Central memory CD8-positive, alpha-beta T cell (primary cell): ENCODE measurements at places on chromosomes 7 and 10.
A peak's percentile ranks its signal among the peaks of the same experiment; 100 is the strongest.

DNA sequence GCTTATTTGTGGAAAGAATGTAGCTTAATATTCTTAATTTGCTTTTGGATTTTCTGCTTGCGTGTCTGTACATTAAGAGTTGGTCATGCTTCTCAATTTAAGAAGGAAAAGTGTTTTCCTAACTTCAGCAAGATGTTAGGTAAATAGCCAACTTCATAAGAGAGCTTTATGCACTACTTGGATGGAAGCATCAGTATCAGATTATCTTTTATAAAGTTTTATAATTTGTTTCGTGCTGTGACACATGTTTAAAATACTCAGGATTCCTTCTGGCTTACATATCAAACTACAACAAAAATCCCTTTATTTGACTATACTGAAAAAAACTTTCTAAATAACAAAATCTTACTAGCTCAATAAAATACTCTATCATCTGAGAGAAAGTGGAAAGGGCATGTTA lies 34.8 kb upstream of the AGR2 start:
- DNase-seq: no peak
- peaks cover 22% of the 10 kb centered on the region for H3K27me3 ChIP-seq
- no peak overlapping the region for H3K27ac ChIP-seq
- H3K36me3 ChIP-seq: no peaks in the 10 kb centered on the region
- no peak overlapping the region for H3K4me3 ChIP-seq

DNA sequence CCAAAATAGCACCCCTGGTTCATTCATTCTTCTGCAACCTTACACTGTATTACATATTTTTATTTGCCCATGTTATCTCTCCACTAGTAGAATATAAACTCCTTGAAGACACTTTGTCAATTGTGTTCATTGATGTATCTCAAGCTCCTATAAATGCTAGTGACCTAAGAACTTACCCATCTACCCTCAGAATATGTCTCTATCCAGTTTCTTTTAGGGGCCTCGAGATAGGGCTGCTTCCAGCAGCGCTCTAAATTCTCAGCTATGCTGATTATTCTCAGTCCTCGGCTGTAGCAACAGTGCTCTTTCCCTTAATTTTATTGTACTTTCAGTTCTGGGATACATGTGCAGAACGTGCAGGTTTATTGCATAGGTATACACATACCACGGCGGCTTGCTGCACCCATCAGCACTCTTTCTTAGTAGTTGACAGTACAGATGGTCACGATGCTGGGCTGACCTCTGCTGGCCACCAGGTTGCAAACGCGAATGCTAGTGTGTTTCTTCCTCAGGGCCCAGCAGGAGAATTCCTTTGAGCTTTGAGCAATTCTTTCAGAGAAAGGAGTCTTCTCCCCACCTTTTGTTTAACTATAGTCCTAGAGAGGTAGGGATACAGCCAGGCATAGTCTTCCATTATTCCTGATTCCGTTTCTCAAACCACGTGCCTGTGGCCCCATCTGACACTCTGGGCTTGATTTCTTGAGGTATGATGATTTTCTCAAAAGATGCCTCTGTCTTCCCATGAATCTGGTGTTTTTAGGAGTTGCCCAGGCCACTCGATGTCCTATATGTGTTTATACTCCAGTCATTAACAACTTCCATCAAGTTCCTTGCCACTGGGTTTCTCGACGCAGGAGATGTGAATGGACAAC lies 49.1 kb upstream of the CDC14C start:
- H3K36me3 ChIP-seq: peaks cover 3% of the 10 kb centered on the region
- H3K4me3 ChIP-seq: no peak overlapping the region
- no peaks in the 10 kb centered on the region for H3K4me1 ChIP-seq
- DNase-seq: no peak
- no peak overlapping the region for H3K27ac ChIP-seq

DNA sequence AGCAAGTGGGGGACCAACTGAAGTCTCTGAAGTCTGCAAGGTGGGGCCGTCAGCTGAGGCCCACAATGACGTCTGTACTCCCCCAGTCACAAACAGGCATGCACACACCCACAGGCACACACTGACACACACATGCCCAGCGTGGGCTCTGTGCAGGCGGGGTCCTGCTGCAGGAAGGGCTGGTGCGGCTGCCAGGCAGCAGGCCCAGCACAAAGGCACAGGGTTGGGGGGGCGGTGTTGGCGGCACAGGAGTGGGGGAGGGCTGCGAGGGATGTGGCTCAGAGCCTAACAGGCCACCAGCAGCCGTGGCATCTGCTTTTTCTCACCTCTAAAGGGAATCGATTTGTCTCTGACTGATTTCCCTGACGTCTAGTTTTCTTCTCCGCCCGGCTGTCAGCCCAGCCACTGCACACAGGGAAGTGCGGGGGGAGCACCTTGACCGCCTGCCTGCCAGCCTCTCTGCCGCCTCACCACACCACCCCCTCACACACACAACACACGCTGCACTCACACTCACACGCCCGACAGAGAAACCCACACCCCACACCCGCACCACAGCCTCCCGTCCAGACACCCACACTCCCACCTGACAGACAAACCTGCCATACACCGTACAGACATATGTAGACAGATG lies 43.5 kb upstream of the ZMIZ1 start:
- H3K4me1 ChIP-seq: peaks cover 31% of the 10 kb centered on the region
- H3K27ac ChIP-seq: peak overlapping the region; percentile 44
- peak overlapping the region; percentile 42 for H3K4me3 ChIP-seq
- H3K27me3 ChIP-seq: no peaks in the 10 kb centered on the region
- peak; percentile 39 for DNase-seq

DNA sequence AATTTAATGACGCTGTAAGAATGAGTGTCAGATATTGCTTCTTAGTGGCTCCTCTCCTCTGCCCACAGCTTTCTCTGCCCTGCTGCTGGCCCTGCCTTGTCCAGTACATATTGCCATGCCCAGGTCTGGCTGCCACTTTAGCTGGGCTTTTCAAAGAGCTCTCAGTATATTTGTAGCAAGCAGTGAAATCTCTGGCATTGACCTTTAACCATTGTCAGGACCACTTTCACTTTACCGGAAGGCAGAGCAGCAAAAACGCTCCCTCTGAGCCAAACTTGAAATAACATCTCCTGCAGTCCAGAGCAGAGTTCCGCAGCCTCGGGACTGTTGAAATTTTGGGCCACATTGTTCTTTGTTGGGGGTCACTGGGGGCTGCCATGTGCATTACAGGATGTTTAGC lies 13.8 kb downstream of the PDSS1 start:
- H3K4me3 ChIP-seq: no peak overlapping the region
- no peak for DNase-seq
- peaks cover 4% of the 10 kb centered on the region for H3K4me1 ChIP-seq
- H3K27ac ChIP-seq: no peak overlapping the region
- peaks cover 5% of the 10 kb centered on the region for H3K36me3 ChIP-seq
- no peaks in the 10 kb centered on the region for H3K27me3 ChIP-seq

- peaks cover 12% of the 10 kb centered on the region for H3K27me3 ChIP-seq
- DNase-seq: no peak
- H3K4me3 ChIP-seq: no peak overlapping the region
- no peaks in the 10 kb centered on the region for H3K4me1 ChIP-seq
Observed at GRCh38 chr10:121096617-121097431, 245.7 kb downstream of the WDR11 start.

DNA sequence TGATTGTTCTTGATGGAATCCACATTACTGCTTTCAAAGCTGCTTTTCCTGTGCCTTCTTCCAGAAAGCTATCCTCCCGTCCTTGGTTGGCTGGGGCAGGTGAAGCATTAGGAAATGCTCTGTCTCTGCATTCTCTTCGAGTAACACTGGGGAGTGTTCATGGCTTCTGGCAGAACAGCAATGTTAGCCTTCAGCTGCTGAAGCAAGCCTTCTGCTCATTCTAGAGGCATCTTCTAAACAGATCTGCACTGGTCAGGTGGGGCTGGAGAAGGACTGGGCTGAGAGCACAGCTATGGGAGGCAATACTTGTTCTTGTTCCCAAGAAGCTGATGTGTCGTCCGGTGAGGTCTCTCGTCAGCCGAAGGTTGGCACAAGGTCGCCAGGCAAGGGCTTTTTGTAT lies 80.6 kb downstream of the MGMT start:
- H3K4me1 ChIP-seq: peaks cover 12% of the 10 kb centered on the region
- no peaks in the 10 kb centered on the region for H3K36me3 ChIP-seq
- no peak for DNase-seq
- H3K4me3 ChIP-seq: no peak overlapping the region
- H3K27me3 ChIP-seq: no peaks in the 10 kb centered on the region
- no peak overlapping the region for H3K27ac ChIP-seq

DNA sequence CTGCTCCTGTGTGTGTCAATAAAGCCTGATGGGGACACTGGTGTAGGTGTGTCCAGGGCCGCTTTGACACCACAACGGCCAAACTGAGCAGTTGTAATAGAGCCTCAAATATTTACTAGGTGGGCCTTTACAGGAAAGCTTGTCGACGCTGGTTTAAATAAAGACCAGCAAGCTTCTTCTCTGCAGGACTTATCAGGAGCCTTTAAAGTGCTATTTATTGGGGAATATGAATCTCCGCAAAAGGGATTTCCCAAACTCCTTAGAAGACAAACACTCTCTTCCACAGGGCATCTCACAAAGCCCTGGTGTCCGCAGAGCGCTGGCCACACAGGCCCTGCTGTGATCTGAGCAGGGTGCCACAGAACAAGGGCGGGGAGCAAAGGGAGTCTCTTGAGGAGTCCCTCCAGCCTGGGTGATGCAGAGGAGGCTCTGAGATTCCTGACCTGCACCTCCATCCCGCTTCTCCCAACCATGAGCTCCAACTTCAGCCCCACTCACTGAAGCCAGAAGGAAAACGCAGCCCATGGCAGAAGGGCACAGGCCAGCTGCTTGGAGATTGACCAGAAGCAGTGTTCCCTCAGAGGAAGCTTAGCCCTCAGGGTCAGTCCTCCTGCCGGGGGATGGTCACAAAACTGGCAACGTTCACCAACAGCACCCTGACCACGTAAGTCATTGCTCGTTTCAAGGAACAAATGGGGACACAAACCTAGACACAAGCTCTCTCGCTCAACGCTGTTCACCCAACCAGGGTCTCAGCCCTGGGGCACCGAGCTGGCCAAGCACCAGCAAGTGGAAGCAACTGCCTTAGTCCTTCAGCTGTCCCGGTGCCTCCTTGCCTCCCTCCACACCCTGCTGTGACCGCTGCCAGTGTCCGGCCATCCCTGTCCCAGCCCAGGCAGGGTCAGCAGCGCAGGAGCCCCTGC lies 129.5 kb downstream of the OAT start:
- H3K4me1 ChIP-seq: no peaks in the 10 kb centered on the region
- DNase-seq: no peak
- no peaks in the 10 kb centered on the region for H3K27me3 ChIP-seq
- H3K4me3 ChIP-seq: no peak overlapping the region
- peaks cover 1% of the 10 kb centered on the region for H3K36me3 ChIP-seq

- H3K27me3 ChIP-seq: no peaks in the 10 kb centered on the region
- no peak for DNase-seq
- H3K4me1 ChIP-seq: no peaks in the 10 kb centered on the region
- H3K4me3 ChIP-seq: no peak overlapping the region
- H3K36me3 ChIP-seq: no peaks in the 10 kb centered on the region
- no peak overlapping the region for H3K27ac ChIP-seq
Observed at GRCh38 chr7:9242636-9243035, 809.2 kb downstream of the NXPH1 start.

DNA sequence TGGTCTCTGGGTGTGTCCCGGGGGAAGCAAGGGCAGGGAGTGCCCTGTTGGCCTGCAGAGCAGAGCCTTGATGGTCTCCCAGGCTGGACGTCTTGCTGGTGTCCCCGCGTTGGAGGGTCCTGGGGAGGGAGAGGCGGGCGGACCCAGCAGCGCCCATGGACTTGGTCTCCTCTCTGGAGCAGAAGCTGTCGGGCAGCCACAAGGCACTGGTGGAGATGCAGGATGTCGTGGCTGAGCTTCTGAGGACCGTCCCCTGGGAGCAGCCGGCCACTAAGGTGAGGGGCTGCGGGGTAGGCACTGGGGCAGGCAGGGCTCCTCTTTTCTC lies 20.9 kb downstream of the TTYH3 start:
- H3K4me3 ChIP-seq: no peak overlapping the region
- H3K27me3 ChIP-seq: no peaks in the 10 kb centered on the region

DNA sequence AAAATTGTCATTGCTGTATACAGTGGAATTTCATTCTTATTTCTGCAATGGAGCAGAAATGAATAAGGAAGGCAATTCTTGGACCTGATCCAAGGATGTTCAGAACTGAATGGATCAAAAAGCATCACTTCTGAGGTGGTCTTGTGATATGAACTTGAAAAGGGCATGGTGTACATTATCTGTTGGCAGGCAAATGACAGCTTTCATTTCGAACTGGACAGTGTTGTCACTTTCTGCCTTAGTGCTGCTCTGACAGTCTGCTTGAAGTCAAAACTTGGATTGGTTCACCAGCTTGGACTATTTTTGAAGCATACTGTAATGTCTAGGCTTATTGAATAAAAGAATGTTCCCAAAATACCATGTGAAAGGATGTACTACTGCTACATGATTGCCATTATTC lies 52.0 kb downstream of the VCL start:
- peaks cover 6% of the 10 kb centered on the region for H3K36me3 ChIP-seq
- DNase-seq: no peak
- H3K4me1 ChIP-seq: peaks cover 15% of the 10 kb centered on the region
- H3K27ac ChIP-seq: peak overlapping the region; percentile 22
- H3K4me3 ChIP-seq: no peak overlapping the region

DNA sequence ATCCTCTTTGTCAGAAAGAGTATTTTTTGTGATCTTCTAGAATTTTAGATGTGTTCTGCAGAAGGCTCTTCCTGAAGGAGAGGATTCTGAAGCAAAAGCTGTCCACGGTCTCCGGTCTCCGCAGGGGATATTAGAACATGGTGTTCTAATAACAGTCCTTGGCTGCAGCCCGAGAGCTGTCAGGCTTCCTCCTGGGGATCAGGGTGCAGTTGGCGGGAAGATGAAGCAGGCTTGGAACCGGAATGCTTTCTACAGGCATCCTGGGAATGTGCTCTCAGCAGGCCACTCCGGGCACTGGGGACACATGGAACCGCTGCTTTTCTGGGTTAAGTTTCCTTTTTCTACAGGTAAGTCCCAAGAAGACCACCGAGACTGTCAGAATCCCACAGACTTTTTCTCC lies 118.6 kb upstream of the PARD3 start:
- no peaks in the 10 kb centered on the region for H3K4me1 ChIP-seq
- H3K27me3 ChIP-seq: peaks cover 2% of the 10 kb centered on the region
- H3K27ac ChIP-seq: no peak overlapping the region
- no peak for DNase-seq

- no peak overlapping the region for H3K27ac ChIP-seq
- DNase-seq: no peak
- H3K36me3 ChIP-seq: no peaks in the 10 kb centered on the region
- peaks cover 16% of the 10 kb centered on the region for H3K27me3 ChIP-seq
Observed at GRCh38 chr10:29240986-29241660, 47.7 kb upstream of the LYZL1 start.

GRCh38 chr10:32379318-32379949 lies 32.5 kb upstream of the EPC1 start:
- H3K4me3 ChIP-seq: no peak overlapping the region
- H3K4me1 ChIP-seq: peaks cover 11% of the 10 kb centered on the region
- no peaks in the 10 kb centered on the region for H3K27me3 ChIP-seq
- peaks cover 1% of the 10 kb centered on the region for H3K36me3 ChIP-seq
- DNase-seq: peak; percentile 17

DNA sequence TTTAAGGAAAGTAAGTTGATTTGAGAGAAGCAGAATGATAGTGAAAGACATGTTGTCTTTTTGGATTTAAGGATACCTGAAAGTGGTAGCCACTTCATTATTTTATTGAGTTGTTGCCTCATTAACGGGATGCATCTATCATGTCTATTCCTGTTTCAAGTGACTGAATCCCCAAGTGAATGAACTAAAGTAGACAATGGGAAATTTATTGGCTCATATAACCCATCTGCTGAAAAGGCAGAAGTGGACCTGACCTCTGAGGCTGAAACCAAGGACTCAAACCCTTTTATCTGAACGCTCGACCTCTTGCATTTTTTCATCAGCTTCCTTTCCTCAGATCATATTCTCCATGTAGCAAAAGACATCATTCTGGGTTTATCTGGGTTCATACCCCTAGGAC lies 465.6 kb upstream of the LRRN3 start:
- H3K27me3 ChIP-seq: no peaks in the 10 kb centered on the region
- no peak overlapping the region for H3K4me3 ChIP-seq
- DNase-seq: no peak
- H3K4me1 ChIP-seq: no peaks in the 10 kb centered on the region
- no peak overlapping the region for H3K27ac ChIP-seq
- peaks cover 2% of the 10 kb centered on the region for H3K36me3 ChIP-seq
